ENCODE measurements at places on chromosomes 7 and 10.

DNA sequence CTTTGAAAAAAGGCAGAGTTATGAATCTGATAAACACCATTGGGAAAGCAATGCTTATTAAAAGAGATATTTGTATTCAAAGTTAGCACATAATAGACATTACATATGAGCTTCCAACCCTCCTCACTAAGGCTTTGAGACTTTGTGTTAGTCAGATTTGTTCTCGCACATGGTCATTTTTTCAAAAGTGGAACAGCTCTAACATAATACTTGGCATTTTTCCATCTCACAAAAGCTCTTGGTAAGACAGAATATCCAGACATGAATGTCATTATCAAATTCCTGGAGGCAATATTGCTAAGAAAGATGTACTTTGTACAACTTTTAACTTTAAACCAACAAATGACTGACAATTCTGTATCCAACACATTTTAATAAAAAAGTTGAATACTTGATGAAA lies 292.4 kb upstream of the SMIM30 start:
- no peak for DNase-seq

DNA sequence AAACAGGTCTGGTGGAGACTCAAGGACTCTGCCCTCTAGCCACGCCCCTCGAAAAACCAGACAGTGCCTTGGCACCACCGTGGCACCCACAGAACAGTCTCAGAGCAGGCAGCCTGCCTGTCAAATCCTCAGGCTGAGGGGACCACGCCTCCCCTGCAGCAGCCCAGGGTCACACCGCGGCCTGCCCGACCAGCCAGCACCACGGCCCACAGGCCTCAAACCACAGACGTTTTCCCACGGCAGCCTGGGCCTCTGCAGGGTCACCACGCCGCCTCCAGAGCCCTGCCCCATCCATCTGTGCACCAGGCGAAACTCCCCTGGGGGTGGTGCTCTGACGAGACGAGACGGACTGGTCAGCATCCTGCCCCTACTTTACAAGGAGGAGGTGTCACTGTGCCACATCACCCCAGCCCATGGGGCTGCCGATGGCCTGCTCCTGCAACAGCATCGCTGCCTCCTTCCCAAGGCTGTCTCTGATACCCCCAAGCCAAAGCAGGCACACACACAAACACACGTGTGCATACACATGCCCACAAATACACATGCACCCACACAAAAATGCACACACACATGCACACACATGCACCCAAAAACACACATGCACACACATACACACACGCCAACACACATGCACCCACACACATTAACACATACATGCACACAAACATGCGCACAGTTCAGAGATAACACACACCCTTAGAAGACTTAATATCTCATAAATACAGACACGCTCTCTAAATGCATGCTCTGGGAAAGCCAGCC lies 24.6 kb downstream of the PAPOLB start:
- no peak for DNase-seq

DNA sequence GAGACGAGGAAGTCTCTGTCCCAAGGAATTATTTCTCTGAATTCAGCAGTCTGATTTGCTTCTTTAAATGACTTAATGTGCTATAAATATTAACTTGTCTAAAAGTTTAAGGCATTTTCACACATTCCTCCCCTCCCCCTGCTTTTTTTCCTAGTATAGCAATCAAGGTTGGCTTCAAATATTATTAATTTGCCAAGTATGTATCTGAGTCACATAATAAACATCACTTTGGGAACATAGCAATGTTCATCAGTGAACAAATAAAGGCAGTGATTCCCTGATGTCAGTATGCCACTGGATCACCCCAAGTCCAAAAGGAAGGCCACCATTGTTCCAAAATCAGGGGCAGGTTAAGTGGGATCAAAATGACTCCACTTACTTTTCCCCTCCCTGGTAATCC lies 40.5 kb downstream of the PDE6C start:
- no peak for DNase-seq

- no peak for DNase-seq
Measured at GRCh38 chr10:45059632-45060031, 58.9 kb downstream of the ZNF22 start.

- DNase-seq: no peak
Measured at GRCh38 chr7:20153999-20154398, 63.2 kb downstream of the MACC1 start.

- no peak for DNase-seq
Measured at GRCh38 chr10:33664070-33664469, 329.6 kb upstream of the NRP1 start.

DNA sequence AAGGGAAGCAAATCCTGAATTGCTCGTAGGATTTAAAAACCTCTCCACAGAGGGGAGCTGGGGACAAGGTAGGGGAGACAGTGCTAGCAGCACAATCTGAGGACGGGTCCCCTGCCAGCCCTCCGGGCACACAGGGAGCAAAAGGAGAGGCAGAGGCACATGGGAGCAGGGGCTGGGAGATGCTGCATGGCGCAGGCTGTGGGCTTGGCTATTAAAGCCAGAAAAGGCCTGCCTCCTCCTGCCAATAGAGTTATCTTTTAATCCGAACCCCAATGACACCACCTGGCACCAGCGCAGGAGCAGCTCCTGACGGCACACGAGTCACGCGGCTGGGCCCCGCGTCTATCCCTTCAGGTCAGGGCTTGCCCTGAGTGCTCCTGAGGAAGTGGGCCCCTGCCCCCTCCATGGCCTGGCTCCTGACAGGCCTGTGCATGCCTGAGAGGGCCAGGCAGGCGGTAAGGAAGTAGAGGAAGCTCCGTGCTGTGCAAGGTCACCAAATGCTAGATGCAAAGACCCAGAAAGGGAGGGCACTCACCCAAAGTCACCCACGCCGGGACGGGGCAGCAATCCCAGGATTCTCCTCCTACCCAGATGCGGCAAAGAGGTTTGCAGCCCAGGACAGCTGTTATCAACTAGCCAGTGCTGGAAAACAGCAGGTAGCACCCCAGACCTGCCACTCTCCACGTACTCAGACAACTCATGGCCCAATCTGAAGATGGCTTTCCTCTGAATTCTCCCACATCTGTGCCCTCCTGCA lies 28.1 kb downstream of the DLG5 start:
- no peak for DNase-seq

GRCh38 chr10:78830062-78830975 lies 238.4 kb upstream of the ZMIZ1 start:
- no peak for DNase-seq

DNA sequence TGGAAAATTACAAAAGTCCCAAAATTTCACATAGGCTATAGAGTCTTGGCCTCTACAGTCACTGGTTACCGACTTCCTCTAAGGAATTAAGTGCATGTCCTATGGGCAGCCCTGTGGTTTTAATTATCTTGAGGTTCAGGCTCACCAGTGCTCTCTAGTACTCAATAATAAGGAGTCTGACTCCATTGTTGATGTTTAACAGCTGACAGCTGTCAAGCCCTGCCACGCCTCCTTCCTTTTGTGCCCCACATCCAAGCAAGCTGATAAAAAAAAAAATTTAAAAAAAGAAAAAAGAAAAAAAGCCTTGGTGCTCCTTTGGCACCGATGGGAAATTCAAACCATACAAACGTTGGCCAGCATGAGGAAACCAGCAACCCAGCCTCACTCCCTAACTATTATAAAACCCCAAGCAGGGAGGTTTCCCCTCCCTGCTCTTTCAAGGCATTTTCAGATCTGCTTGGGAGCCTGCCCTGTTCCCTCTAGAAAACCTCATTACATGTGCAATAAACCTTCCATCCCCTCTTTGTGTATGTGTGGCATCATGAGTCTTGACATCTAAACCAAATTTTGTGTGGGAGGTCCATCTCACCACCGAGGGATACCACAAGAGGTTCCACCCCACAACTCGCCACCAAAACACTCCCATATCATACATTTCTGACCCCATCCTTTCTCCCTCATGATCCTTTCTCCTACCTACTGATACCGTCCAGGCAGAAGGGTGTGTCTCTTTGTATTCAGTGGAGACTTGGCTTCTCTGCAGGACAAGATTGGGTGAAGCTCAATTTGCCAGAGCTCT lies 70.9 kb upstream of the CCDC71L start:
- no peak for DNase-seq

GRCh38 chr7:131654668-131655326 lies 98.4 kb upstream of the PODXL start:
- DNase-seq: peak; percentile 78

DNA sequence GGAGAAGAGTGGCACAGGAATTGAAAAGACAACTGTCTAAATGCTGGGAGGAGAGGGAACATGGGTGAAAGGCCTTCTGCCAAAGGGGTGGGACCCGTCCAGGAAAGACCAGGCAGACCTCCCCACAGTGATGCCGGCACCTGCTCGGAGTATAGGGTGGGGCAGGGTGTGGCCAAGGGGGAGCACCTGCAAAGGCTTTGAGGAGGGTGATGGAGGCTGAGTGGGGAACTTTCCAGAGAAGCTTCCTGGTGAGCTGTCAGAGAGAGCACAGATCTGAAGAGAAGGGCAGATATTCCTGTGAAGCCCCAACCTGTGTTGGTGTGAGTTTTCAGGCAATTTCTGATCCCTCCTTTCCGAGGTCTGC lies 263.4 kb upstream of the GRB10 start:
- DNase-seq: no peak

DNA sequence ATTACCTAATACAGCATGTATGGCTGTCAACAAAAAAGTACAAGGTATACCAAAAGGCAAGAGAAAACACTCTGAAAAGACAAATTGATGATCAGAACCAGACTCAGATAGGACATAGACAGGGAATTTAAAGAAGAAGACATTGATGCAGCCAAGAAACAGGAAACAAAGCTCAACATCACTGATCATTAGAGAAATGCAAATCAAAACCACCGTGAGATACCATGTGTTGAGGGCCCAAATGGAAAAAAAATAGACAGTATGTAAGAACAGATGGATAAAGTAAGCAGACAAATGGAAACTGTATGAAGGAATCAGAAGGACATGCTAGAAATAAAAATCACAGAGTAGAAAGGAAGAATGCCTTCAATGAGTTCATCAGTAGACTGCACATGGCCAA lies 23.3 kb downstream of the CARD11 start:
- DNase-seq: no peak

DNA sequence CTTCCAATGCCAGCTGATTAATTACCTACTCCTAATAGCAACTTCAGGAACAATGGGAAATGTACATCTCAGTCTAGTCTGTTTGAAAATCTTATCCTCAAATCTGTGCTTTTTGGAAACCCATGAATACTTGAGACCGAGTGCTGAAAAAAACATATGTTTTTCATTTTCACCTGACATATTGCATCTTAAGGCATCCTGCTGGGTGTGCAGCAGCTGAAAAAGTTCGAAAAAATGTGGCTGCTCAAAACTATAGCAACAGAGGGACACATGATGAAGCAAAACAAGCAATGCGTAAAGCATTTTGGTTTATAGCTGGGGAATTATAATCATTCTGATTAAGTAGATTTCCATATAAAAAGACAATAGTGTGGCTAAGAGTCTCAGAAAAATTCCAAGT lies 218.0 kb downstream of the CREB5 start:
- DNase-seq: no peak

DNA sequence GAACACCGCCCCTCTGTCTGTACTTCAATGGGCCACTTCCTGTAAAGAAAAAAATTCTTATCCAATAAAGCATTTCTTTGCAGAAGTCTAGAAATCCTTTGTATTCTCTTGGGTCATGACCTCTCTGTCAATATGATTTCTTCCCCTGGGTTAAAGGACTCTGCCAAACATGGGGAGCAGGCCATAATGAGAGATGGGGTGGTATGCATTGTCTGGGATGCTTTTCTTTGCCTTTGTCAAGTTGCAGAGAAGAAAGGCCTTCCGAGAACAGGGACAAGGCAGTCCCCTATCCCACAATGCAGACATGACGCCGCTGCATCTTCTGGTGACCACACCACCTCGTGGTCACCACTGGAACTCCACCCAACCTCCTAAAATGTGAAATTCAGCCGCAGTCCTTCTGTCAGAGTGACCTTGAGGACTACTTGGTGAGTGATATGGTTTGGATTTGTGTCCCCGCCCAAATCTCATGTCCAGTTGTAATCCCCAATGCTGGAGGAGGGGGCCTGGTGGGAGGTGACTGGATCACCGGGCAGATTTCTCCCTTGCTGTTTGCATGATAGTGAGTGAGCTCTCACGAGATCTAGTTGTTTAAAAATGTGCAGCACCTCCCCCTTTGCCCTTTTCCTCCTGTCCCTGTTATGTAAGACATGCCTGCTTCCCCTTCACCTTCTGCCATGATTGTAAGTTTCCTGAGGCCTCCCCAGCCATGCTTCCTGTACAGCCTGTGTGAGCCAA lies 15.2 kb upstream of the FRMPD2 start:
- DNase-seq: no peak

DNA sequence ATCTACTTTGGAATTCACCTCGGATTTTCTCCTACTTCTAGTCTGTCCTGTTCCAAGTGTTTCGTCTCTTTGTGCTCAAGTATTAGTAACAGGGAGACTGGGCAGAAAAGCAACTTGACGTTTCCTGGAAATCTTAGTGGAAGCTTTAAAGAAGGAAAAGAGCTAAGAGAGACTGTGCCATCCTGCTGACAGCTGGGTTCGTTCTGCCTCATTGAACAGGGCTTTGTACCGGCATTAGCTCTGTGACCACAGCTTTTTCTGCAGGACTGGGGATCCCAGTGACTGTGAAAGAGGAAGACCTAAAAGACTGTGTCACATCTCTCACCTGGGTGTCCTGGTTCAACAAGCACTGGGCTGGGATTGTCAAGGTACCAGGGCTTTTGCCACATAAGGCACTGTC lies 70.8 kb upstream of the CDCA7L start:
- no peak for DNase-seq

DNA sequence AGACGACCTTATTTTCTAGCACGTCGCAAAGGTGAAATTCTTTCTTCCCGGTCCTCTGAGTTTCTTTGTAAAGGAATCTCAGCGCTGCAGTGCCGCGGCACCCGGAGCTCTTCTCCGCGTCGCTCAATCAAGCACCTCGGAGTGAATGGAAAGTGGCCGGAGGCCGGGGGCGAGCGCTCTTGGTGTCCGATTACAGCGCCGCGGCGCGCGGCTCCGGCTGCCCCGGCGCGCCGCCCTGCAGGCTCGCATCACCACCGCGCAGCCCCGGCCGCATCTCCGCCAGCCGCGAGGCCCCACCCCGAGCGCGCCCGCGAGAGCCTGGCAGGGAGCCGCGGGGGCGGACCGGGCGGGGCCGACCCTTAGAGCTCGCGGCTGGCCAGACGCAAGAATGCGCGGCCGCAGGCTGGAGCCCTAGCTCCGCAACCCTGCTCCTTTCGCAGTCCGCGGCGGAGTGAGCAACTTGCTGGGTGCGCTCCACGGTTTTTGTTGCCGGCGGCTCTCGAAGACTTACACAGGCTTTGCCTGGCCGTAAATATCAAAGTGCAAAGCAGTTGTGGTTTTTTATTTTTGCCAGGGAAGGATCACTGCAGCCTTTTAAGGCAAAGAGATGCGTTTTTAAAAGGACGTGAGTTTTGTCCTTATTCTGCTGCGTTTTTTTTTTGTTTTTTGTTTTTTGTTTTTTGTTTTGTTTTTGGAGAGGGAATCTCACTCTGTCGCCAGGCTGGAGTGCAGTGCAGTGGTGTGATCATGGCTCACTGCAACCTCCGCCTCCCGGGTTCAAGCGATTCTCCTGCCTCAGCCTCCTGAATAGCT lies at the start of gene SEMA3C:
Gene SEMA3C, minus strand, starts transcription at position 143 of the 813 bp plus-strand sequence. CDS start 2,270 bp downstream, outside the sequence.
- DNase-seq: no peak

DNA sequence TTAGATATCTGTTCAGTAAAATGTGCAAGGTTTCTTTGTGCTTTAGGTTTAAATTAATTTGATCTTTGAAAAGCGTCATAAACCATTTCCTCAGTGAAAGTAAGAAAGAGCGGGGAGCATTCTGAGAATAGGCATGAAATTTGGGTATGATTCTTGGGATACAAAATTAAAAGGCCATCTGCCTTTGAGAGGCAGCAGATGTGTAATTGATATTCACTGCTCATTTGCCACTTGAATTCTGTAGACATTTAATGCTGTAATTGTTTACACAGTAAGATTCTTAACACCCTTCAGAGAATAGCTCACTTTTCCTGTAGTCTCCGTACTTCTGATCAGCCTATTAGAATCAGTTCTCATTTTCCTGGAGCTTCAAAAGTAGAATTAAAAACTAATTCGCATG lies 18.7 kb downstream of the FRMD4A start:
- DNase-seq: no peak

Measured in stimulated activated CD8-positive, alpha-beta memory T cell treated with anti-CD3 and anti-CD28 coated beads, Interleukin-15, amount 100 ng/mL, for 24 hours (primary cell).